ENCODE measurements at places on chromosomes 3 and 15.

- DNase-seq = no peak
Measured at GRCh38 chr15:70869346-70869745, 15.4 kb upstream of the LARP6 start.

- DNase-seq = no peak
Measured at GRCh38 chr15:84789762-84790161, 27.4 kb upstream of the ALPK3 start.

- no peak for DNase-seq
Measured at GRCh38 chr15:67303490-67304363, 49.1 kb downstream of the IQCH start.

DNA sequence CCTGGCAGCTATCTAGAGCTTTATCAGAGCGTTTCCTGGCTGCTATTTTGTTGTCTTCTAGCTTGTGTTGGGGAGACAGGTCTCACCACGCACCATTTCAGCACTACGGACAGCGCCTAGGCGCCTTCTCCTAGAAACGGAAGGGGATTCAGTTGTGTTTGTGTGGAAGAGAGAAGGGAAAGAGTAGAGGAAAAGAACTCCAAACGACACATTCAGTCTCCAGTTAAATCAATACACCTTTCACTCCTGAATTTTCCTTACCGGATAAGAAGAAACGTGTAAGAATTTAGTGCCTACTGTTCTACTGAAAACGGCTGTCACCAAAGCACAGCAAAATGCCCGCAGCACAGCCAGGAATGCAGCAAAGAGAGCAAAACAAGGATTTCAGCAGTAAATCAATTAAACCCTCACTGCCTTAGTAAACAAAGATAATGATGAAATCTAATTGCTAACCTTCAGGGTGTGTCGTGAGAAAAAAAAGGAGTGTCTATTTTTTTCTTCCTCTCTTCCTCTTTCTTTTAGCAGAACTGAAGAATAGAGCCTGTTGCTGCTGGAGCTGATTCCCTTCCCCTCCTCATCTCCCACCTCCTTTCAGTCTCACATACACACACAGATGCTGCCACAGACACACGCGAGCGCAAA is 412 bp upstream of the CTXN2 start:
- peak; percentile 20 for DNase-seq

- DNase-seq = no peak
Measured at GRCh38 chr3:192408647-192409200, 318.6 kb downstream of the FGF12 start.

- DNase-seq = no peak
Measured at GRCh38 chr3:143483214-143483613, 363.6 kb downstream of the CHST2 start.

DNA sequence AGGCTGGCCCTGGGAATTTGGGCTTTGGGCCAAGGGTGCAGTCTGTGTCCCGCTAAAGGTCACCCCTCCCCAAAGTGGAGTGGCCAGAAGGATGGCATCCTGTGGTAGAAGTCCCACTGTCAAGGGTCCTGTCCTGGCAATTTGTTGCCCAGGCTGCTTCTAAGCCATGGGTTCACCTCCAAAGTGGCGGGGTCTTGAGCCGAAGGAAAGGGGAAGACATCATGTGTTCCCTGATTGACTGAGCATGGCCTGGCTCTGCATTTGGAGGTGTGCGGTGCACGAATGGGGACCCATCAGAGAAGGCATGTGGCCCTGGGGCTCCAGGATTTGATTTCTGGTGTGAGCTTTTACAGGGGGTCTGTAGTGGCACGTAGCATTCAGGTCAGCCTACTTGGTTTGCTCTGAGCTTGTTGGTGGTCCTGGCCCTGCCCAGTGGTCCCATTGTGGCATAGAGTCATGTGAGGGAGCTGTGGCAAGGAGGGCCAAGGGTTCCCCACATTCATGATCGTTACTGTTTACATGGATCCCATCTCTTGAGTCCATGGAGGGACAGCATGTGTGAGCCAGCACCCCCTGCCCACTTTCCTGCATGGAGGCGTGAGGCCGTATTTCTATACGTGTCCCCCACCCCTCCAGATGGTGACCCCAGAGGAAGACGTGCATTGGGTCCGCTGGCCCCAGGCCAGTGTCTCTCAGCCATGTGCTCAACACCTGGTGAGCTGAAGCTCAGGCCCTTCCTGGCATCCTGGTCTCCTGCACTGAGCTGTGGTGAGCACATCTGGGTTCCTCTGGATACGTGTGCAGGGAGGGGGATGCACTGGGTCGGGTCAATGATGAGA is 225.1 kb downstream of the SNRPN start:
- DNase-seq = peak; percentile 7

GRCh38 chr3:9914011-9914410 is 2.9 kb upstream of the IL17RC start:
- DNase-seq = no peak

DNA sequence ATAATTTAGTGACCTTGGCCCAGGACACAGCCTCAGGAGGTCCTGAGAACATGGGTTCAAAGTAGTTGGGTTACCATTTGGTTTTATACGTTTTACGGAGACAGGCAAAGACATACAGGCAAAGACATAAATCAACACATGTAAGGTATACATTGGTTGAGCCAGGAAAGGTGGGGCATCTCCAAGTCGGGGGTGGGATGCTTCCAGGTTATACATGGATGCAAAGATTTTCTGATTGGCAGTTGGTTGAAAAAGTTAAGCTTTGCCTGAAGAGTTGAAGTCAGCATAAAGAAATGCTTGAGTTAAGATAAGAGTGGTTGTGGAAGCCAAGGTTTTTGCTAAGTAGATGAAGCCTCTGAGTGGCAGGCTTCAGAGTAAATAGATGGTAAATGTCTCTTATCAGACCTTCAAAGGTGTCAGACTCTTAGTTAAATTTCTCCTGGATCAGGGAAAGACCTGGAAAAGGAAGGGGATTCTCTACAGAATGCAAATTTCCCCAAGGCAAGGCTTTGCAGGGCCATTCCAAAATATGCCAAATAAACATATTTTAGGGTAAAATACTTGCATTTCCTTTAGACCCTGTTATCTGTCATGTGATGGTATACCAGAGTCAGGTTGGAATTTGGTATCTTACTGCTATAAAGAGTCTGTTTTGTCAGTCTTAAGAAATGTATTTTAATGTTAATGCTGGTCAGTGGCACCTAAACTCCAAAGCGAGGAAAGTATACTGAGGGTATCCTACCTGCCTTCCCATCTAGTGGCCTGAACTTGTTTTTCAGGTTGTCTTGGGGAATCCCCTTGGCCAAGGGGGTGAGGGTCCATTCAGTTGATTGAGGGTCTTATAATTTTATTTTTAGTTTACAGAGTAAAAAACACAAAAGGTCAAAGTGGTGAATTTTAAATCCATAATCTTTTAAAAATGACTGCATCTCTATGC is 8.2 kb upstream of the PDHB start:
- DNase-seq = no peak

GRCh38 chr3:4198491-4198890 is 104.7 kb upstream of the SETMAR start:
- DNase-seq = no peak

DNA sequence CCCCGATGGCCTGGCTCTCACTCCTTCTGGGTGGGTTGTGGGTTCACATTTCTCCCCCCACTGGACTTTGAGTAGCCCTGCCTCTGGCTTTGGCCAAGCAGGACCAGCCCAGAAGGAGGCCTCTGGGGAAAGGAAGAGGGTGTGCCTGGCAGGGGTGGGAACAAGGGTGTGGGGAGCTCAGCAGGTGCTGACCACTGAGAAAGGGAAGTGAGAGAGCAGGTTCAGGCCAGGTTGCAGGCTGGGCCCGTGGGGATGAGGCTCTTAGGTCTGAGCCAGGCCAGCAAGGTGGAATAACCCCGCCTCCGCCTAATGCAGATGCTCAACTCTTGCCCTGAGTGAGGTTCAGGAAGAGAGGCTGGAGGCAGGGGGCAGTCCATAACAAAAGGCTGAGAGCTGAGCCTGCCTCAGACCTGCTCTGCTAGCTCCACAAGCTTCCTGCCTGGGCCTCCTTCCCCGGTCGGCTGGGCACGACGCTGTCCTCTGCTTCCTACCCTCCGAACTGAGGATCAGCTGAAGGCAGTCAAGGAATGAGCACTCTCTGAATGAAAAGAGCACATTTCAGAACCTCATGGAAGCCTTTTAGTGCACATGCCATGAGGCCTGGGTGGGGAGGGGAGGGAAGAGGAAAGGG is 82.7 kb downstream of the TLE3 start:
- no peak for DNase-seq

DNA sequence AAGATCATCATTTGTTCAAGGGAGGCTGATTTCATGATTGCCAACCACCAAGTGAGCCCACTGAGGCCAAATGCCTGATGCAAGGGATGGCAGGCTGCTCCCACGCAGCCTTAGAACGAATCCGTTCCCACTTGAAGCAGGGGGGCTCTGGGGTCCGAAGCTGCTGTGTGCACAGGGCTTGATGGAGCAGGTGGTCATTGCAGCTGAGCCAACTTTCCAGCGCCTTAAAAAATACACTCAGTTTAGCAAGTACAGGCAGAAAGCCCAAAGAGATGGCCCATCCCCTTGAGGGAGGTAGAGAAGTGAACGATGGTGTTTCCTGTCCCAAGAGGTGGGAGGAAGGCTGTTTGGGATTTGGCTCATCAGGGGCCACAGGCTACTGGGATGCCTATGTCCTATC is 16.7 kb downstream of the LIMD1 start:
- DNase-seq = no peak

GRCh38 chr15:48334260-48334659 is 3.0 kb downstream of the DUT start:
- DNase-seq = no peak

GRCh38 chr3:105483476-105483875 is 116.8 kb downstream of the ALCAM start:
- DNase-seq = no peak

GRCh38 chr15:82942691-82943090 is 9.8 kb downstream of the HOMER2 start:
- DNase-seq = no peak

DNA sequence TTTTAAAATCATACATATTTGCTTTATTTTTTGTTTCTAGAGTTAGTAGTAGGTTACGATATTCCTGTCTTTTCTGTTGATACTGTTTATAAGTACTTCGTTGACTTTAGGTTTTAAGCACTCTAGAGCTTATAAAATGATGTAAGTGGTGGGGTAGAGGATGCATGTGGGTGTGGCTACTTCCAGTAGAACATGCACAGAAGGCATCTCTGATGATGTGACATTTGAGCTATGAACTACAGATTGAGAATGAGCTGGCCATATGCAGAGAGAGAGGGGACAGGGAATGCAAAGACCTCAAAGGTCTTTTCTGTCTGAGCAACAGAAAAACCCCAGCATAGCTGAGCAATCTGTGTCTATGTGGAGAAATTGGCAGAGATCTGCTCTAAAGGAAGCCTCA is 233.9 kb upstream of the STAC start:
- no peak for DNase-seq

Measured in activated T-cell treated with anti-CD3 and anti-CD28 coated beads, Interleukin-2, amount 50 U/mL, for 1 hour (primary cell).